ENCODE measurements at places on chromosomes 1 and 21. TPM values are rescaled to one million over a fixed set of nuclear protein-coding genes. Genes with fewer than 3 reads are reported as not detected.
A peak's percentile ranks its signal among the peaks of the same experiment; 100 is the strongest.

DNA sequence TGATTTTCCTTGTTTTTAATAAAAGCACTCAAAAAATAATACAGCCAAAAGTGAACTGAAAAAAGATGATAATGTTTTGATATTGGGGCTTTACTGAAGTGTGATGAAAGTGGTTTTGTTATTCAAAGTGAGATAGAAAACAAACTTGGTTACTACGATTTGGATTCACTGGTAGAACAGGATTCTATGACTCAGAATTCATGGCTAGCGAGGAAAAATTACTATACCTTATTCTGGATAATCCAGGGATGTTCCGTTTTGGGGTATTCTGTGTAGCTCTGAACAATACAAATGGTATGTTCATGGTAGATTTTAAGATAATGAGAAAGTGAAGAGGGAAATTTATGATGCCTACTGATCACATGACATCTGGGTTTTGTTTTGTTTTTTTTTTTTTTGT lies 117.7 kb downstream of the NRDC start:
- H3K4me3 ChIP-seq: no peak overlapping the region
- H3K27ac ChIP-seq: no peak overlapping the region
- H3K27me3 ChIP-seq: no peaks in the 10 kb centered on the region
- DNase-seq: no peak
- no peaks in the 10 kb centered on the region for H3K4me1 ChIP-seq

DNA sequence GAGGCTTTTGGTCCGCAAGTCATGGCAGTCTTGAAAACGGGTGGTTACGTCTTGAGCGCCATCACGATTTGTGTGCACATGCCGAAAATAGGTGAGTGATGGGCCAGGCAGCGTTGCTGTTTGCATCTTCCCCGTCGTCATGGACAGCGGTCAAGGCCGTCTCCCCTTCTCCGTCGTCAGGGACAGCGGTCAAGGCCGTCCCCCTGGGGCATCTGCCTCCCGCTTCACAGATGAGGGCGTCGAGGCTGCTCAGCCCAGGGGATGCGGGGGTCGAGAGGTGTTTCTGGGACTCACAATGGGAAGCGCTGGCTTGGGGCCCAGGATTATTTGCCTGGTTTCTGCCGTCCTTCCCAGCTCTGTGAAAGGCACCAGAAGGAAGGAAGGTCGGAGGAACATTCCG lies 162.2 kb downstream of the PRDM16 start:
- peak; percentile 20 for DNase-seq
- no peak overlapping the region for H3K4me3 ChIP-seq
- H3K36me3 ChIP-seq: no peaks in the 10 kb centered on the region
- H3K27ac ChIP-seq: peak overlapping the region; percentile 66

- H3K4me1 ChIP-seq: peaks cover 29% of the 10 kb centered on the region
- H3K27ac ChIP-seq: peak overlapping the region; percentile 53
- peak; percentile 57 for DNase-seq
- H3K36me3 ChIP-seq: no peaks in the 10 kb centered on the region
These were observed 15.4 kb upstream of the KIAA0040 start for GRCh38 chr1:175207971-175208370.

- no peaks in the 10 kb centered on the region for H3K36me3 ChIP-seq
- peaks cover 9% of the 10 kb centered on the region for H3K27me3 ChIP-seq
- H3K27ac ChIP-seq: no peak overlapping the region
- no peaks in the 10 kb centered on the region for H3K4me1 ChIP-seq
- DNase-seq: no peak
These were observed 698.0 kb downstream of the PTPRU start for GRCh38 chr1:29934255-29934772.

- H3K27me3 ChIP-seq: no peaks in the 10 kb centered on the region
- H3K36me3 ChIP-seq: no peaks in the 10 kb centered on the region
- peaks cover 18% of the 10 kb centered on the region for H3K4me1 ChIP-seq
- H3K4me3 ChIP-seq: no peak overlapping the region
These were observed 16.1 kb downstream of the H6PD start for GRCh38 chr1:9250411-9251381.

- H3K27ac ChIP-seq: peak overlapping the region; percentile 74
- H3K4me3 ChIP-seq: peak overlapping the region; percentile 90
- peaks cover 7% of the 10 kb centered on the region for H3K4me1 ChIP-seq
- DNase-seq: peak; percentile 61
These were observed 830 bp downstream of the INPP5B start for GRCh38 chr1:37945743-37946702.

- no peaks in the 10 kb centered on the region for H3K36me3 ChIP-seq
- no peaks in the 10 kb centered on the region for H3K4me1 ChIP-seq
- peaks cover 19% of the 10 kb centered on the region for H3K27me3 ChIP-seq
- no peak overlapping the region for H3K4me3 ChIP-seq
These were observed 10.3 kb upstream of the ACTL8 start for GRCh38 chr1:17744666-17745478.

Gene KRTAP12-2
- not detected for total RNA-seq

DNA sequence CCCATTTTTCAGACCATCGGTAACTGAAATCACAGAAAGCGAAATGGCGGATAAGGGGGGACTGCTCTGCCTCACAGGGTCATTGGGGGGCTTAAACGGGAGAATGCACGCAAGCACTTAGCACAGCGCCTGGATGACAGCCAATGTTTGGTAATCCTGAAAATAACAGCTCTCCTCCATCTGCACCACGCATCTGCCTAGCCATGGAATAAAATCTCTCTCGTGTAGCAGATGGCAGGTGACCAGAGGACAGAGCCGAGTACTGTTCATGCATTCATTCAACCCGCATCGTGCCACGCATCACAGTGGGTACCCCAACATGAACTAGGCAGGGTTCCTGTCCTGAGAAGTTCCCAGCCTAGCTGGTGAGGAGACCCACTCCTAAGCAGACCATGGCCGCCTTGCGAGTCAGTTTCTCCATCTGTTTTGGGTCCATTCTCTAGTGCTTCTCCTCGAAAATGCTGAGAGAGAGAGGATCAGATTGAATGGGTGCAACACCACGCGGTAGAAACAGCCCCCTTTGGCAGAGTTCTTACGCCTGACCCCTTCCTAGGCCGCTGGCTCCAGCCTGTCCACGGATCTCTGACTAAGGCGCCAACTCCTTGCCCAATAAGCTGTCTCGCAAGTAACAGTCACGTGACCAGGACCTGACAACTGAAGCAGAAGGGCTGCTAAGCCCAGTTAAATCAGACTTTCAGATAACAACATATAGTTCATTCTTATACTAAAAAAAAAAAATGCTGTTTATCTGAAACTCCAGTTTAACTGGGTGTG lies 7.3 kb downstream of the SLC1A7 start:
- no peaks in the 10 kb centered on the region for H3K4me1 ChIP-seq
- H3K27ac ChIP-seq: no peak overlapping the region
- H3K27me3 ChIP-seq: no peaks in the 10 kb centered on the region
- DNase-seq: no peak
- H3K4me3 ChIP-seq: no peak overlapping the region
- no peaks in the 10 kb centered on the region for H3K36me3 ChIP-seq

All from SJCRH30 (cell line).